ENCODE measurements at places on chromosomes 16 and 17. TPM values are rescaled to one million over a fixed set of nuclear protein-coding genes. Genes with fewer than 3 reads are reported as not detected.

DNA sequence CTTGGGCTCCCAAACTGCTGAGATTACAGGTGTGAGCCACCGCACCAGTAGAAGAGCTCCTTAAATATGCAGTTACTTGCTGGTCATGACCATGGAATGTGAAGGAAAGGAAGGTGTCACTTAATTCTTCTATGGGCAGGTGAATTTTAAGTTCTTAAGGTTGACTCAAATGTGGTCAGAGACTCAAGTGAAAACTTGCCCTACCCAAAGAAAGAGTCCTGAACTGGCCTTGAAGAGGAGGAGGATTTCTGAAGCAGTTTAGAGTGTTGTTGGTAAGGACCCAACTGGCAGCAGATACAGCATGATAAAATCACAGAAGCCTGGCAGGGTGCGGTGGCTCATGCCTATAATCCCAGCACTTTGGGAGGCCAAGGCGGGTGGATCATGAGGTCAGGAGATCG lies 29.4 kb downstream of the CHD9 start:
- DNase-seq: no peak

The APOBR gene
- total RNA-seq: 2.7 TPM

DNA sequence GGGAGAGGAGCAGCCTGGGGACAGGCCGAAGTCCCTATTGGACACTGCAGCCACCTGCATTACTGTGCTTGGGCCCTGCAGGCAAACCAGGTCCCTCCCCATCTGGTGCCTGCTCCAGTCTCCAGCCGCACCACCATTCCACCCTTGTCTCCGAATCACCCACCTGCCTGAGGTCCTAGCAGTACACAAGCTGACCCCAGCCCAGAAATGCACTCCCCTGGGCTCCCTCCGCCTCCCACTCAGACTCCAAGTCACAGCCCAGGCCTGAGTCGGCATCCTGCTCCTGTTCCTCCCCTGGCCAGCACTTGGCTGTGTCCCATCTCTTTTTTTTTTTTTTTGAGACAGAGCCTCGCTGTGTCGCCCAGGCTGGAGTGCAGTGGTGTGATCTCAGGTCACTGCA lies 6.3 kb downstream of the UNC13D start:
- DNase-seq: no peak

The ZFP1 gene
- total RNA-seq: 7.0 TPM

DNA sequence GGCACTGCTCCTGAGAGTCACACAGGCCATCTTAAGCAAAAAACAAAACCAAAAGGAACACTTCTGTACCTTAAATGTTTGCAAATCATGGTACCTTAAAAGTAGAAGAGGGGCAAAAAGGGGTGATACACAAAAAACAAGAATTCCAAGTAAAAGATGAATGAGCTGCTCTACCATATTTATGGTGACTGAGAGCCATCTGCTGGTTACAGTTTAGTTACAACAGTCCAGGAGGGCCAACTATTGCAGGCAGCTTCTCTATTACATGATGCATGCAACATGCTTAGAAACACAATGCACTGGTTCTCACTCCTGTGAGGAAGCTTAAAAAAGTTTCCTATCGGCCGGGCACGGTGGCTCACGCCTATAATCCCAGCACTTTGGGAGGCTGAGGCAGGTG lies 53.5 kb downstream of the STX8 start:
- peak; percentile 38 for DNase-seq

- DNase-seq: no peak
Observed at GRCh38 chr16:19708296-19709205, 9.5 kb downstream of the KNOP1 start.

The TM4SF5 gene
- total RNA-seq: not detected

The SLC6A2 gene
- total RNA-seq: 0.27 TPM

- no peak for DNase-seq
Observed at GRCh38 chr17:49104511-49105074, 28.0 kb upstream of the B4GALNT2 start.

The TMEM11 gene
- 32.9 TPM for total RNA-seq

The CLEC3A gene
- total RNA-seq: not detected

The SKAP1 gene
- 4.8 TPM for total RNA-seq

The ARL5C gene
- 0.54 TPM for total RNA-seq

- no peak for DNase-seq
Observed at GRCh38 chr17:7262192-7262934, at the start of gene CLDN7. Gene CLDN7 (minus strand): TSS chr17:7262478. CDS start chr17:7262043, 435 bp downstream.

The TAC4 gene
- total RNA-seq: not detected

GRCh38 chr16:79816081-79816497 lies 215.6 kb upstream of the MAF start:
- DNase-seq: no peak

- DNase-seq: no peak
Observed at GRCh38 chr17:2344528-2344927, 7.2 kb downstream of the SGSM2 start.

Measured in hematopoietic multipotent progenitor cell (in vitro differentiated cells).